Amygdala (tissue), 56 donors: ENCODE measurements at places on chromosomes 2 and 18.

- DNase-seq = no peak
Measured at GRCh38 chr2:240237609-240238174, 97.2 kb upstream of the OTOS start.

GRCh38 chr2:172445851-172446250, 18.5 kb downstream of the ITGA6 start:
- DNase-seq = no peak

- DNase-seq = no peak
Measured at GRCh38 chr2:154338352-154338967, 360.0 kb upstream of the KCNJ3 start.

DNA sequence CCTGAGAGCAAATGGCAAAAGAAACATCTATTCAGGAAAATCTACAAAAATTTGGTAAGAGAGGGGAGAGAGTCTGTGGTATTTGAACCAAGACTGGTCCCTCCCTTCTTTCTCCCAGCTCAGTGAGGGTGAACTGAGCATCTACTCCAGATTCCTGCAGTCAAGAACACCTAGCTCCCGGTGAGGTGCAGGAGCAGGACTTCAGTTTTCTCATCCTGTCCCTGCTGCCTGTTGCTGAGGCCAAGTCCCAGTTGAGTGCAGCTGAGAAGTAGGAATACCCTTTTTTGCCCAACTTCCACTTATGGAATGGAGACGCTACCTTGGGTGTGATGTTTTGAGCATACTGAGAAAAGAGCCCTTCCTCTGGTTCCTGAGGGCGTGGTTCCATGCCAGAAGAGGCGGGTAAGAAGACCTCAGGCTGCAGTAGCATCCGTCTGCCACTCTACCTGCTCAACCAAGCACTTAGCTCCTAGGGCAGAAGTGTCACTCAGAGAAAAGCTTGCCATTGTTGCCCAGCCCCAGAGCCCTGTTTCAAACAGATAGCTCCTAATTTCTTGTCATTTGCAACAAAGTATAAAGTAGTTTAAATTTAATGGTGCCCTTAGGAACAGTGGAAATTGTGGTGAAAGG, 112.9 kb downstream of the SOS1 start:
- no peak for DNase-seq

DNA sequence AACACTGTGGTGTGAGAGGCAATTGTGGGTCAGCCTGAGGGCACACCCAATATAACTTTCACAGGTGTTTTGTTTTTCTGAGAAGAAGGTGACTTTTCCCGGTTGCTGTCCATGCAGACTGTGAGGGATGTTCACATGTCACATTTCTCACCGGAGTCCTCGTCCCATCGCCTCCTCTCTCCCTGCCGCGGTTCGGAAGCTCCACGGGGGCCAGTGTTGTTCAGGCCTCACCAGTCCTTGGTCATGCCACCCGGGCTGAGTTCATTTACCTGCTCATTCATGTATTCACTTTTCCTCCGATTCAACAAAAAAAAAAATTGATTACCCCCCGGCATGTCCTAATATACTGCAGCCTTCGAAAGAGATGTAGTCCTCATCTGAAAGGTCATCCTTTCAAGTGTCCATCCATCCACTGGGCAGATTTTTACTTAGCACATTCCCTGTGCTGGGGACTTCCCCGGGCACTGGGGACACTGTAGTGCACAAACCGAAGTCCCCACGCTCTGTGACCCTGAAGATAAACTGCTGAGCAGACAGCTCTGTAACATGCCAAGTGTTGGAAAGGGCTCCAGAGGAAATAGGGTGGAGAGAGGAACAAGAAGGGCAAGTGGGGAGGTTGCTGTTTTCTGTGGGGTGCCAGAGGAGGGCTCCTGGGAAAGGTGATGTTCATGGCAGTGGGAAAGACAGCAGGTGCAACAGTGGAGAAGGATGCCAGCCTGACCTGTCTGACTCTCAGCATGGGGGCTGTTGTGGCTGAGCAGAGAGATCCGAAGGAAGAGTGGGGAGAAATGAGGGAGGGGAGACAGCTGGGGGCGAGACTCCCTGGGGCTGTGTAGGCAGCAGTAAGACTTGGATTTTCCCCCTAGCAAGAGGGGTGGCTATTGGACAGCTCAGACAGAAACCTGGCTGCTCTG, 22.4 kb downstream of the LRRFIP1 start:
- no peak for DNase-seq

DNA sequence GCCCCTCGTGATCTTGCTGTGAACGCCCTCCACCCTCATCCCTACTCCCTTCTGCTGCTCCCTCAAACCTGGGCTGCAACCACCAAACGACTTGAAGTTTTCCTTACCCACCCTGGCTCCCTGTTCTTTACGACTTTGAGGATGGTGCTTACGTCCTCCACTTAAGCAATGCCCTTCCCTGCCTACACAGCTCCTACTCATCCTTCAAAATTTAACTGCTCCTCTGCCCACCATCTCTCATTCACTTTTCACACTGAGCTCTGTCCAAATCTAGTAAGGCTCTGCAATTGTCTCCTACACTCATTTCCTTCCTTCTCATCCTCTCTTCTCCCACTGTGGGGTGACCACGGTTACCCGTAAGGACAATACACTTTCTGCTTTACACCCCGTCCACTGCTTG, 451.1 kb downstream of the TGIF1 start:
- no peak for DNase-seq

DNA sequence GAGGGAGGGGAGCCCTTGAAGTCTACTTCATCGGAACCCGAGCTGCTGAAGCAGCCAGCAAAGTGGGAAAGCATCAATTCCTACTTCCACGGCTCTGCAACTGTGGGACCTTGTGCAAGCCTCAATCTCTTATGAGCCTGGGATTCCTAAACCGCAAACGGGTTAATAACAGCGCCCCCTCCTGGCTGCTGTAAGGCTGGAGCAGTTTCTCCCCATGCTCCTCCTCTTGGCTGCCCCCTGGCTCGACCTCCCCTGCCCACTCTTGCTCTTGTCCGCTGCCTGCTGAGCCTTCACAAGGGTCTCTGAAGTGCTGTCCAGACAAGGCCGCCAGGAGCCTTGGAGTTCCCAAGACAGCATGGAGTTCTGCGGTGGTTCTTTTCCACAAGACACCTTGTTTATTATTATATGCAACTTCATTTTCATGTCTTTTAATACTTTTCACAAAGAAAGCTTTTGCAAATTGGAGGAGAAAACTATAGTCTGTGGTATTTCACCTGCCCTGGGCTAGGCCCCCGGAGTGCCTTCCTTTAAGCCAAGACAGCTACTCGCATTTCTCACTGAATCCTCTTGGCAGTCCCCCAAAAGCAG, 157.2 kb downstream of the DDX1 start:
- no peak for DNase-seq

DNA sequence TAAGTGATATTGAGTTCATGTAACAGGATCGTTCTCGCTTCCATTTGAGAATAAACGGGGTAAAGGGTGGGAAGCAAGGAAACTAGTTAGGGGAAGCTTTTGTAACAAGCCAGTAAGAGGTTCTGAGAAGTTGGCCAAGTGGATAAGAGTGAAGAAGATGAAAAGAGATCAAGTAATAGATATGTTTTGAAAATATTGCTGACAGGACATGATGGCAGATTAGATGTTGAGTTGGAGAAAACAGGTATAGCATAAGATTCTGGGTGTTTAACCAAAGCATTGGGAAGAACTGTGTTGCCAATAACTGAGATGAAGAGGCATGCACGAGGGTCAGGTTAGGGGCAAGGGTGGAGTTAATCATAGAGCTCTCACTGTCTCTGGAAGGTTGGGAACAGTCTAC, 330.0 kb upstream of the LRRTM1 start:
- DNase-seq = no peak

GRCh38 chr2:60958800-60959199, 58.7 kb upstream of the PEX13 start:
- no peak for DNase-seq

GRCh38 chr18:74522635-74523548, 11.4 kb upstream of the CNDP1 start:
- no peak for DNase-seq

GRCh38 chr2:58918141-58918540, 677.0 kb upstream of the FANCL start:
- no peak for DNase-seq

DNA sequence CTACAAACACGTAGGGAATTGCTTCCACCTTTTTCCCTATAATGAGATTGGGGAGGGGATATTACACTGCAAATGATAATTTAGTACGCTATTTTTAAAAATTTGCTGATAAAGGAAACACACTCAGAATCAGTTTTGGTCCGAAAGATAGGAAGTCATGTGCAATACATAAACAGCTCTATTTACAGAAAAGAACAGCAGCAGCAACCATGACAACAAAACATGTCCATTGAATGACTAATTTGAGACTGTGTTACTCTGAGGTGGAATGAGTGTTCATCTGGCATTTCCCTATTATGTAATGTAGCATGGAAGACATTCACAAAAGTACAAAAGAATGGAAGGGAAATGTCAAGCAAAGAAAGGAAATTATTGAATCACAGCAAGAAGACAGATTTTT, 337.2 kb downstream of the NBAS start:
- no peak for DNase-seq

- DNase-seq = no peak
Measured at GRCh38 chr2:164456619-164457018, 164.7 kb downstream of the GRB14 start.

DNA sequence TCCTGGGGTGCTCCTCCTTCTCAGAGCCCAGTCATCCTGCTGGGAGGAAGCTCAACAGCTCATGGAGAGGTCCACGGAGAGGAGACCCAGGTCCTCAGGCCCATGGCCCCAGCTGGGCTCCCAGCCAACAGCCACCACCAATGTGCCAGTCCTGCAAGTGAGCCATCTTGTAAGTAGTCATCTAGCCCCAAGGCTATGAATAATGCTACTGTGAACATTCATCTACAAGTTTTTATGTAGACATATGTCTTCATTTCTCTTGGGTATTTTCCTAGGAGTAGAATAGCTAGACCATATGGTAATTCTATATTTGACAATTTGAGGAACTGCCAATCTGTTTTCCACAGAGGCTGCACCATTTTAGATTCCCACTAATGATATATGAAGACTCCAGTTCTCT, 166.1 kb downstream of the MTCL1 start:
- DNase-seq = no peak

- no peak for DNase-seq
Measured at GRCh38 chr2:8121022-8121825, 560.6 kb upstream of the ID2 start.

GRCh38 chr2:226151157-226151556, 648.5 kb downstream of the IRS1 start:
- DNase-seq = no peak

DNA sequence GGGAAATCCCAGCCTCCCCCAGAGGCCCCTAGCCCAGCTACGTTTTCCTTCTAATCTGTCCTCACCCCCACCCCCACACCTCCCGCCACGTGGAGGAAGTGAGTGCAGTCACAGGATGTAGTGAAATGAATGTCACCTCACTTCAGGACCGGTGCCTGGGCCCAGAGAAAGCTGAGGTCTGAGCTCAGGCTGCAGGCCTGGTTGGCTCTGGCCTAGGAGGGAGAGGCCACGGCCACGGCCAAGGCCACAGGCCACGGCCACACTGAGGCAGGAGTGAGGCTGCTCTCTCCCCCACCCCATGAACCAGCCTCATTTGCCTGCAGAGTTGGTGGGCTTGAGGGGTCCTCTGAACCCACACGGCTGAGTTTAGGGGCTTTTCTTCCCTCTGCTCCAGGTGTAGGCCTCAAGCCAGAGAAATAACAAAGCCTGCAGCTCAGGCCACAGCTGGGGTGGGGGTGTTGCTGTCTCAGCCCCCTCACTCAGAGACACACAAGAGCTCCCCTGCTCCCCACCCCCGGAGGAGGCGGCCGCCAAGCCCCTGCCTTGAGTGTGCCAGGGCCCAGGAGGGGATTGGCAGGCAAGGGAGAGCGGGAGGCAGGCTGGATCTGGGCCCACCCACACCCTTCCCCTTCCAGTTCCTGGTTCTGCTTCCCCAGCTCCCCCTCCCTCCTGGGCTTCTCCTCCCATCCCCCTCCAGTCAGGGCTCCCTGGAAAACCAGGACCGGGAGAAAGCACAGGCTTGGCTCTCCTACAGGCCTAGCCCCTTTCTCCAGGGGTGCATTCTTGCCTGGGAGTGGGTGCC, 27.0 kb downstream of the DNMT3A start:
- DNase-seq = peak; percentile 60

GRCh38 chr2:75598589-75599155, 37.9 kb upstream of the EVA1A start:
- DNase-seq = no peak

DNA sequence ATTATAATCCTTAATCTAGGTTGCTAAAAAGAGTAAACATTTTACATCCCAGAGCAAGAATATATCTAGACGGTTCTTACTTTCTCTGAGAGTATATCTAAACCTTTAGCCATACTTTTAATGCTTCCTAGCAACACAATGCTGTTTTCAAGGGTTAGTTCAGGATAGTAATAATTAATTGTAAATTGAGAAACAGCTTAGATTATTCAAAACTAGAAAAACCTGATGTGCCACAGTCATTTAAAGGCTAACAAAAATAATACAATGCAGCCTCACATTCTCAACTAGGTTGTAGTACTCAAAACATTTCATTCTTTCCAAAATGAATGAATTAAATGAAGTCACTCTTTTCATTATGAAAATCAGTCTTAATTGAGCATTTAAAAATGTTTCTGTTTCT, 103.2 kb upstream of the OTX1 start:
- DNase-seq = no peak

DNA sequence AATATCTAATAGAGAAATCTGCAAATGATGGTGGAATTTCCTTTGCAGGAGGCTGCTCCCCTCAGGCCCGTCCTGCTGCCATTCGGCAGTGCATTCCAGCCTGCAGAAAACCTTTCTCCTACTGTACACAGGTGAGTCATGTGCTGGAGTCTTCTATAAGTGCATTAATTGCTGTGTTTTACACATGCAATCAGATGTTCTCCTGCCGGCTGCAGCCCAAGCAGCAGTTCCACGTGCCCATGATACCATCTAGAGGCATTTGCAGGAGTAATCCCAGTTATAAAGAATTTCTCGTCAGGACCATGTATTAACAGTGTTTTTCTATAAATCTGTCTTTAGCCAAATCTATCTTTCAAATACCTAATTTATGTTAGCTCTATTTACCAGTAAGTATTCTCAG, 304.7 kb upstream of the HNMT start:
- no peak for DNase-seq

GRCh38 chr2:10414591-10414990, 33.5 kb downstream of the ODC1 start:
- no peak for DNase-seq

GRCh38 chr2:228590681-228591080, 409.2 kb upstream of the SPHKAP start:
- DNase-seq = no peak

DNA sequence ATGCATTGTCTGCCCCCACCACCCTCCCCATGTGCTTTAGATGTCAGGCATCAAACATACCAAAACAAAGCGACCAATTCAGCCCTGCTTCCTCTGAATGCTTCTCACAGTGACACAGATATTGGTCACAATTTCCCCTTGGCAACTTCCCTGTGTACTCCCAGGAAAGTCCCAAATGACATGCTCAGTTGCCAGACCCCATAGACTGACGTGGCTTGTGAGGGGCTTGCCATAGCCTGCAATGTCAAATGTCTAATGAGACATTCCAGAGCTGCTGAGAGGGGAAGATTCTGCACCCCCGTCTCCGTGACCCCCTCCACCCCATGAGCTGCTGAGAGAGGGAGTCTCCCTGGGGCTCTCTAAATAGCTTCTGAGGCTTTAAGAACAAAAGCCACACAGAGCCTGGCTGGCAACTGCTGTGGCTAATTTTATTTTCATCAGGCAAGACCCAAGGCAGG, 47.3 kb downstream of the RFTN2 start:
- no peak for DNase-seq
